CD4-positive, alpha-beta T cell (primary cell): ENCODE measurements at places on chromosomes 7 and 10.

GRCh38 chr7:34133356-34133982 lies 228.1 kb downstream of the BMPER start:
- no peak for DNase-seq

DNA sequence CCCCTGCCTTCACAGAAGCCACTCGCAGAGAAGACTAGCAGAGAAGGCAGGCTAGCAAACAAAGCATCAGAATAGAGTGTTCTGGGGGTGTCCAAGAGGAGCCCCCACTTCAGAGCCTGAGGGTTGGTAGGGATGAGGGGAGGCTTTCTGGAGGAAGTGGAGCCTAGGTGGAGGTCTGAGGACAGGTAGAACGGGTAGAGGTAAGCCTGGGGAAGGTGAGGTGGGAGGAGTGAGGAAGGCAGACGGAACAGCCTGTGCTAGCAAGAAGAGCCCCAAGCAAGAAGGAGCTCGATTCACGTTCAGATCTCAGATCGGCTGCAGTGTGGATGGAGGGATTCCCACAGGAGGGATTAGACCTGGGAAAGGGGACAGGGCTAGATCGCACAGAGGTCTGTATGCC lies 66.0 kb upstream of the DUSP5 start:
- peak; percentile 20 for DNase-seq

DNA sequence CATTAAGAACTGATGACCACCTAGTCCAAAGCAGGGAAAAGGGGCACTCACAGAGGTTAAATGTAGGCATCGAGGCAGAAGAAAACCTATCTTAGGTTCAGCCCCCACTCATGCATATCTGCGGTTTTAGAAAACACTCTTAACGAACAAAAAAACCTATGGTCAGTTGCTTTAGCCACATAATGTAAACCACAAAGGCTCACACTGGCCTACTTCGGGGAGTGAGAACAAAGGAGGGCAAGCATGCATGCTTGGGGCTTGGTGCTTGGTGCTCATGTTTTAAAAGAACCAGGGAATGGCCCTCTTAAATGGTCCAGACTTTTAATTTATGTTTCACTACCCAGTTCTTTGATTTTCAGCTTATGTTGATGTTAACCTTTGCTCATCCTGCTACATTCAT lies 14.2 kb downstream of the INSYN2A start:
- DNase-seq = no peak

DNA sequence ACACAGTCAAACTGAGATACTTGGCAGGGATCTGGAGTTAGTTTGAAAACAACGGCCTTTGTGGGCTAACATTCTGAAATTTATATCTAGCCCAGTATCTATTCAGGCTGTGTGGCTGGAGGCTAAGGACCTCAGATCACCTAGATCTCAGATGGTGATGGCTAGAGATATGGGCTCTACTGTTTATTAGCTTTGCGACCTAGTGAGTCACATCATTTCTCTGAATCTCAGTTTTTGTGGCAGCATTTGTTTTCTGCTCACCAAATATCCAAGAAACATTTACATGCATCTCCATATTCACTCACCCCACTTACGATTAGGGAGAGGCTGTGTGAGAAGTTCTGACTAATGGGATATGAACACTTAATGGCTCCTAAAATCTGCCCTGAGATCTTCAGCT lies 503.9 kb downstream of the KIF20B start:
- no peak for DNase-seq

DNA sequence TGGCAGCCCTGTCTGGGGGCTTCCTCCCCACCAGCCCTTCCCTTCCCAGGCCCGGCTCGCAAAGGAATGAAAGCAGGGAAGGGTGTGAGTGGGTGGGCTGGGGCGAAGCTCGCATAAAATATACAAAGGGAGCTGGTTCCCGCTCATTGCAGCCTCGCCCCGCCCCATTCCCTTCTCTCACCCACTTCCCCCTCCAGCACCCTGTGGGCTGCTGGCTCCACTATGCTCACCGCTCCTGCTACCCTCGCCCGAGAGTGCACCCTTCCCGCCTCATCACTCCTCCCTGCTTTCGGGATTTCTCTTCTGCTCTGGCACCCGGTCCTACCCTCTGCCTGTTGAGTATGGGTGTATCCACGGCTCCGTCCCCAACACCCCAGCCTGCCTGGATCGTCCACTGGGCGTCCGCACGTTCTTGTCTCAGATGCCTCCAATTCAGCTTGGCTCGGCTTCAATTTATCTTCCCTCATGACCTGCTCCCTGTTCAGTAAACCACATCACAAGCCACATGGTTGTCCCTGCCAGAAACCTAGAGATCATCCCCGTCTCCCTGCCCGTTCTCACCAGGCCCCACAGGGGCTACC lies 14.4 kb upstream of the TTYH3 start:
- DNase-seq = no peak

DNA sequence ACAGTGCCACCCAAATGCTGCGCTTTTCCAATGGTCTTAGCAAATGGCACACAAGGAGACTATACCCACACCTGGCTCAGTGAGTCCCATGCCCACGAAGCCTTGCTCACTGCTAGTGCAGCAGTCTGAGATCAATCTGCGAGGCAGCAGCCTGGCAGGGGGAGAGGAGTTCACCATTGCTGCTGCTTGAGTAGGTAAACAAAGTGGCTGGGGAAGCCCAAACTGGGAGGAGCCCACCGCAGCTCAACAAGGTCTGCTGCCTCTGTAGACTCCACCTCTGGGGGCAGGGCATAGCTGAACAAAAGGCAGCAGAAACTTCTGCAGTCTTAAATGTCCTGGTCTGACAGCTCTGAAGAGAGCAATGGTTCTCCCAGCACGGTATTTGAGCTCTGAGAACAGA lies 891.2 kb downstream of the PCDH15 start:
- DNase-seq = no peak

DNA sequence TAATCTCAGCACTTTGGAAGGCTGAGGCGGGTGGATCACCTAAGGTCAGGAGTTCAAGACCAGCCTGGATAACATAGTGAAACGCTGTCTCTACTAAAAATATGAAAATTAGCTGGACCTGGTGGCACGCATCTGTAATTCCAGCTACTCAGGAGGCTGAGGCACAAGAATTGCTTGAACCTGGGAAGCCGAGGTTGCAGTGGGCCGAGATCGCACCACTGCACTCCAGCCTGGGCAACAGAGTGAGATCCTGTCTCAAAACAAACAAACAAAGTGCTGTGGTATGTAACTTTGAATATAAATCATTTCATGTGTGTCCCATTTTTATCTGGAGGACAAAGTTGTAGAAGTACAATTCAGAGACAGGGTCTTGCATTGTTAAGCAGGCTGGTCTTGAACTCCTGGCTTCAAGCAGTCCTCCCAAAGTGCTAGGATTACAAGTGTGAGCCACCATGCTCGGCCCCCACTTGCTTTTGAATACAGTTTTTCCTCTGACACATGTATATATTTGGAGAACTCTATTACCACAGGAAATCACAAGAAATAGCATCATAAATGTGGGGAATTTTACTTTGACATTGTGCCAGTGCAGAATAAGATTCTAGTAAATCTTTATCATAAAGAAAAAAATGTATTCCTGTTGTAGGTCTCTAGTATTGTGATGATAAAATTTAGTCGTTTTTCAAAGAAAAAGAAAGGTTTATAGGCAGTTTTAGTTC lies 32.6 kb downstream of the PTPN12 start:
- DNase-seq = no peak

DNA sequence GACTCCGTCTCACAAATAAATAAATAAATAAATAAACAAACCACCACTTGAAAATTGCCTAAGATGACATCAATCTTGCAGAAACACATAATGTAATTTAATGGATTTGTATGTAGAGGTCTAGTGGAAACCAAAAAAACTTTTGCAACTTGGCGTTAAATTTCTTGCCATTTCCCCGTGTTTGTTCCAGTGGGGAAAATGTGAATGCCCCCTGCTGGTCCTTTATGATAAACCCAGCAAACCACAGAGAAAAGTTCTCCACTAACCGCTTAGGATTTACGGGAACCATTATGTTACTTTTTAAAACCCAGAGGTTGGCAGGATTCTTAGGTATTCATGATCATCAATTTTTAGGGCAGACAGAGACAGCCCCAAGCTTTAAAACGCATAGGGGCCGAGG lies 32.5 kb downstream of the LAMB4 start:
- no peak for DNase-seq

DNA sequence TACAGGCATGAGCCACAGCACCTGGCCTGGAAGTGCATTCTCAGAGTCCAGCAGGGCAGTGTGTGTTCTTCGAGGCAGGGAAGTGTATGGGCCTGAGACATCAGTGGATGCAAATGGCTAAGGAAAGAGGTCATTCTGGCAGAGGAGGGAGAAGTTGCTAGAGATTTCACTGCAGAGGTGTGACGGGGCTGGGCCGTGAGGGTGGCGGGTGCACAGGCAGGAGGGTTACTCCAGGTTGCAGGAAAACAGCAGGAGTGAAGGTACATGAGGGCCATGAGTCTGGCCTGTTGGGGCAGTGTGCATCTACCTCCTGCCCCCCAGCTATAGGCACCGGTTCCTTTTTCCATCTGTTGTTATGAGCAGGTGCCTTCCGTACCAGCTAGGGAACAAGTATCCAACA lies 29.3 kb downstream of the COL26A1 start:
- DNase-seq = no peak

DNA sequence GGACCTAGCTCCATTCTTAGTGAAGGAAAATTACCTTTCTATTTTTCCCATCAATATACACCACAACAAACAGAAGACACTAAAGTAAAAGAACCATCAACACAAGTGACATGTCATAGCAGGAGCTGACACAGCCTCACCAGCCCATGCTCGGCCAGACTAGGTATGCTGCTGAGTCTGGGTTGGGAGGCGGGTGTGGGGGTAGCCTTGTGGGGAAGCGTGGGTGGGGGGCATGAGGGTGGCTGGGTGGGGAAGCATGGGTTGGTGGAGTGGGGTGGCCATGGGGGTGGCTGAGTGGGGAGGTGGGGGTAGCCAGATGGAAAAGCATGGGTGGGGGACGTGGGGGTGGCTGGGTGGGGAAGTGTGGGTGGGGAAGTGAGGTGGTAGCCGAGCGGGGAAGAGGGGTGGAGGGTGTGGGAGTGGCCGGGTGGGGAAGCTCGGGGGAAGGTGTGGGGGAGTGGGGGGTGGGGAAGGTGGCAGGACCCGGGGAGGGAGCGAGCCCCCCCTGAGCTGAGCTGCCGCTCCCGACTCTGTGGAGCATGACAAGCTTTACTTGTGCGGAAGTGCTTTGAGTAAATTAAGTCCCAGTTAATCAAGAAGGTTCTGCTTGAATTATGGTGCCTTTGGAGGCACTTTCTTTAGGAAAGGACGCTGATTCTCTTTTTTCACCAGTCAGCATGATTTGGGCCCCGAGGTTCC lies 294.6 kb upstream of the ZNF32 start:
- no peak for DNase-seq

- no peak for DNase-seq
Observed at GRCh38 chr7:88090240-88090639, 129.6 kb downstream of the SRI start.
